Fibroblast of gingiva (primary cell): ENCODE measurements at places on chromosomes 3 and 15.
A peak's percentile ranks its signal among the peaks of the same experiment; 100 is the strongest.

DNA sequence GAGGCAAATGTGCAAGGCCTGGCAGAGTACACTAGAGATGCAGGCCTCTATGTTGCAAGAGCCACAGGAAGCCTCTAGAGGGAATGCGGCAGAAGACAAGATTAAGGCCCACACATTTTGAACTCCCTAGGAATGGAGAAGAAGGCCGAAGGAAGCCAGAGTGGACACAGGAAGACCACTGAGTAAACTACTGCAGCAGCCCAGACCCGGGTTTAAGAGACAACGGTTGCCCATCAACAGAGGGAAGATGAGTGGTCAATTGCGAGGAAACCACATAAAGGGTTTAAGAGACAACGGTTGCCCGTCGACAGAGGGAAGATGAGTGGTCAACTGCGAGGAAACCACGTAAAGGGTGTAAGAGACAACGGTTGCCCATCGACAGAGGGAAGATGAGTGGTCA is 14.6 kb downstream of the CHSY1 start:
- DNase-seq = no peak

DNA sequence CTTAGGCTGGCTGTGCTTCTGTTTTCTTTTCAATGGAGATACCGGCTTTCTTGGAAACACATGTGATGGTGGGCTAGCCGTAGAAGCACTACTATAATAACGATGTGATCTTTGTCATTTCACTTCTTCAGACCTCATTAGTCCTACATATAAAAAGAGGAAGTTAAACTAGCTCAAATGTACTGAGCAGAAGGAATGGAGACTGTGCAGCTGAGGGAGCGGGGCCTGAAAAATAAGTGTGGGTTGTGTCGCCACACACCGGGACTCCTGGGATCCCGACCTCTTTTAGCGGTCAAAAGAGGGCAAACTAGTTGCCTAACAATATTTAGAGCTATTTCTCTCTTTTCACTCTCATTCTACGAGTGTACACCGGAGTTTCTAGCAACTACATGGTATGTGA is 1.0 kb upstream of the RNF7 start:
- no peak for DNase-seq

DNA sequence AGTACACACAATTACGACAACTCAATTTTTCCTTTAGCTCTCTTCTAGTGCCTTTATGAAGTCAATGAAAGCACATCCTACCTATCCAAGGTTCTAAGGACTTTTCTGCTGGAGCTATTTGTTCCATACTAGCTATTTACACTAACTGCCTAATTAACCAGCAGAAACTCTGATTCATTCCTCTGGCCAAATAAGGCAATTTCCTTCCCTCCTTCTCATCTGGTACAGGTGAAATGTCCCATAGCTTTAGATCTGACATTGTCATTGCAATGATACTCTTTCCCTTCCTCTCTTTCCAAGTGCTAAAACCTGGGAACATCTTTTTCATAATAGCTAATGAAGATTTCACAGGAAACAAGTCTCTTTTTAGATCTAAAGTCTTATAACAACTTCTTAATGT is 521.7 kb downstream of the SOX2 start:
- DNase-seq = no peak

DNA sequence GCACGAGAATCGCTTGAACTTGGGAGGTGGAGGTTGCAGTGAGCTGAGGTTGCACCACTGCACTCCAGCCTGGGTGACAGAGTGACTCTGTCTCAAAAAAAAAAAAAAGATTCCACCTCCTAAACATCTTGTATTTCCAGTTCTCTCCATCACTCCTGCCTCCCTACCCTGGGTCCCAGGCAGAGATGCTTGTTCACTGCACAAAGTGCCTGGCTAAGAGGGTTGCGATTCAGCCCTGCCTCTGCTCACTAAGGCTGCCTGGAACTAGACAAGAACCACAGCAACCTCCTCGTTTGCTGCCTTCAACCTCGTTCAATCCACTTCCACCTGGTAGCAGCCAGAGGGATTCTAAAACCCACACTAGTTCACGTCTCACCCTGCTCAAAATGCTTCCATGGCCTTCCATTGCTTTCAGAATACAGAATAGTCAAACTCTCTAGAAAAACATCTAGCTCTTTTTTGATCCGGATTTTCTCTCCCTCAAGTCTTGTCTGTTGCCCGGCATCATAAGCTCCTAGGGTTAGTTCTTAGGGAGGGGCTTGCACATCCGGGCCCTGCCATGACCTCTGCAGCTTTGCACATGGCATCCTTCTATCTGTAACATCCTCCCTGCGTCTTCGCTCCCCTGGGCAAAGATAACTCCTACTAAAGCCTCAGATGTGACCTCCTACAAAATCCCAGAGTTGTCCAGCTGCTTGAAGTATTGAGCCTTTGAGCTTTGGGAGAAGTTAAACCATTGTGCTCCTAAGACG is 1.0 kb upstream of the MCM2 start:
- no peak for DNase-seq

DNA sequence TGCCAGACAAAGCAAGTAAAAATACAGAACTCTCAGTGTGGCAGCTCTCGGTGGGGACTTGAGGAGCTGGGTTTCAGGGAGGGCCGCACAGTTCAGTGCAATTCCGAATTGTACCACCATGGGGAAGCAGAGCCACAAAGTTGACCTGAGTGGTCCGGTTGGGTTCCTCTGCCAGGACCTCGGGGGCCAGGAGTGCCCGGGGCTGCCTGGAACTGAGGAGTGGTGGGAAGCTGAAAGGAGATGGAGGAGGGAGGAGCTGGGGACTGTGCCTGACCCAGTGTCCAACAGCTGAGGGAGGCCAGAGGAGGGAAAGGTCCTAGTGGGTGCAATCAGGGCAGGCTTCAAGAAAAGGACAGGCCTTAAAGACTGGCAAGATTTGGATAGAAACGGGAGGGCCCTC is 32.2 kb upstream of the TRH start:
- DNase-seq = peak; percentile 34
